Mesenteric fat pad (tissue), 1 donor: ENCODE measurements at places on chromosomes 5 and 9. TPM values are rescaled to one million over a fixed set of nuclear protein-coding genes. Genes with fewer than 3 reads are reported as not detected.

- peak; percentile 59 for DNase-seq
Measured at GRCh38 chr5:175715627-175716522, 58.0 kb downstream of the HRH2 start.

DNA sequence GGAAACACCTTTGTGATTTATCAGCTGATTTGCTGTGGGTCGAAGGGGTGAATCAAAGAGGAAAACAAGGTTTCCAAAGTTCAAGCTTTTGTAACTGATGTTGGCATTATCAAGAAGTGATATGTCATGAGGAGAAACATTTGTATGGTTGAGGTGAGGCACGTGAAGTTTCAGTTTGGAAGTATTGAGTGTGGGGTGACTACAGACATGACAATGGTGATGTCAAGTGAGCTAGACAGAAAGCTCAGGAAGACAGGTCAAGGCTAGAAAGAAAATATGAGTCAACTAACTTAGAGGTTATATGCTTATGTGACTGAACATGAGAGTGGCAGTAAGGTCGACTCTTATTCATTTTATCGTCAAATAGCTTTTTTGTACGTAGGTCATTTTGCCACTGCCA, 99.1 kb downstream of the RAB3C start:
- no peak for DNase-seq

DNA sequence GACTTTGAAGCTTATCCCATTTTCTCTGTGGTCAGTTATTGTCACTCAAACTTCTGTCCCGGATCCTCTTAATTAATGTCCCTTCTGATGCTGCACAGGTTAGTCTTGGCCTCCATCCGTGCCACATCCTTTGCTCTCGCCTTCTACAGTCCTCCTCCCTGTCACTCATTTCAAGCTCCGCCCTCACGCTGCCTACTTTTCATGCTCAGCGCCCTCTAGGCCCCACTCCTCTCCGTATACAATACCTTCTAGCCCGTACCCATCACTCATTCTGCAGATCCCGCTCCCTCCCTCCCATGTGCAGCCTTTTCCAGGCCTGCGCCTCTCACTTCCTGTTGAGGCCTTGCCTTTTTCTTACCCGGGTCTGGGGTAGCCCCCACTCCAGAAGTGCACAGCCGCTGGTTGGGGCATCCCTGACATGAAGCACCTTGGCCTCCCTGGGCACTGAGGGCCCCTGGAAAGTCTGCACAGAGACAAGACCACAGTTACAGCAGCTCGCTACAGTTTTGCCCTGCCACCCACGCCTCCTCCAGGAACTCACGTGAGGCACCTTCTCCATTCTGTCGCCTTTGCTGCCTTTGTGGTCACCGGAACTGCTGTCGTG, 88.5 kb upstream of the SLC25A48 start:
- DNase-seq: no peak

GRCh38 chr9:74598874-74599273, 101.7 kb downstream of the RORB start:
- no peak for DNase-seq

DNA sequence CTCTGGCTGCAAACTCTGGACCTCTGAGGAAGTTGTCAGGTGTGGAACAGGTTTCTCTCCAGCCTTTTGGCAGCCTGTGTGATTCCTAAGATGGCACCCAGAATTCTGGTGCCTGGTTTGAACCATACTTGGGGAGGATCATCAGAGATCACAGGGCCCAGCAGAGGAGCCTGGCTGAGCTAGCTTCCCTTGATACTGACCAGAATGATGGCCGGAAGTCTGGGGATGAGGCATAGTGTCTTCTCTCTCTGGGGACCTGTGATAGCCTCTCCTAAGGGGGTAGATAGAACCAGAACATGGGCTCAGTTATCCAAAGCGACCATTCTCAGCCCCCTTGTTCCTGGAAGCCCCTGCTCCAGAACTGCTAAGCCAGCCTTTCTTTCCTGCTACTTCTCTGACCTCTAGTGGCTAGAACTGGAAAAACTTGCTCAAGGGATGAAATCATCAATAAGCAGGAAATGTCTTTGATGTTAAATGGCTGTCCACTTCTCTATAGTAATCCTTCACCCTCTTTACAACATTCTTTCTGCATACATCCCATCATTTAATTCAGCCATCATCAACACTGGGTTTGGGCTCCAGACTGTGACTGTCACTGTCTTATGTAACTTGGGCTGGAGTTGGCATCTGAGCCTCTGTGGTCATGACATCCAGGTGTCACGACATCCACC, 55.1 kb downstream of the C9orf152 start:
- DNase-seq: no peak

The ANKRD55 gene
- total RNA-seq: not detected

DNA sequence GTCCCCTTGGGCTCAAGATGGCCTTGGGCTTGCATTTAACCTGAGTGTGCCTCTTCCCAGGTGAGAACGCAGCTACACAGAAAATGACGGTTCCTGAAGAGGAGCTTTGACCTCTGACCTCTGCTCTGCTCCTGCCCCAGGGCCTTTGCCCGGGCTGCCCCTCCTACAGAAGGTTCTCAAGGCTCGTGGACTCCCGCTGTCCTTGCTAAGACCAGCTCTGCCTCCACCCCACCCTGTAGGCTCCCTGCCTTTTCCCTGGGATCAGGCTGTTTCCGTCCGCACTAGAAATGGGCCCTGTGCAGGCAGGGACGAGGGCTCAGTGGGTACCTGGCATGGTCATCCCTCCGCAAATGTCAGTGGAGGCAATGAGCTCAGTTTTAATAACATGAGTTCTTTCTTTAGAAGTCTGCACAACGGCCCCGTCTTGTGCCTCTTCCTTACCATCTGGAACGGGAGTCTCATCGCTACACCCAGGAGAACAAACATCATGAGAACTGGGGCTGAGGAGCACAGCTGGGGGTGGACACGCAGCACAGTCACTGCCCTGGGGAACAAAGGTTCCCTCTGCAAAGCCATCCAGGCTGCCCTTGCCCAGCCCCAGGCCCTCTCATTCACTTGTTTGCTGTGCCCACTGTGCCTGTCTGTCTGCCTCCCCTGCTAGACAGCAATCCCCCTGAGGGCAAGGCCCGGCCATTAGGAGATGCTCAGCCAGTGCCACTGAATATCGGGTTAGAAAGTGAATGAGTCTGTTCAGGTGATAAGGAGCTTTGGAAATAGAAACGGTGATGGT, 26.7 kb upstream of the LPCAT1 start:
- DNase-seq: peak; percentile 77

The EGFLAM gene
- total RNA-seq: 132 TPM

The ABL1 gene
- 92.4 TPM for total RNA-seq

DNA sequence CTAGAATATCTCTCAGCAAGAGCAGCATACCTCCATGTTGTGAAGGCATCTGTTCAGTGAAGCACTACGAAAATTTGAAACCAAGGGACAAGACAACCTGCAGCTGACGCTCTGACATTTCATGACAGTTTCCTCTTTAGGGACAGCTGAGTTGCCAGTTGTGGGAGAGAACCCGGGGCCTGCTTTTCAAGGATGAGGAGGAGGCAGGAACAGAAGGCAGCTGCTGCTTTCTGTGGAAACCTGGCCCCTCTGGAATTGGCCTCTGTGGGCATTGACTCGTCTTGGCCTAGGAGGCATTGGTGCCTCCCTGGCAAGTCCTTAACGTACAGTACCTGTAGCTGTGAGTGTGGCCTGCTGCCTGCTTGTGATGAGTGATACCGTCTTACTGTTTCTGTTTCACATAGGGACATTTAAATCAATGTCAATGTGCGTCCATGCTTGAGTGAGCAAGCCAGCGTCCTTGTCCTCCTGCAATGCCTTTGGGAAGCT, 21.6 kb downstream of the SLC46A2 start:
- no peak for DNase-seq

The PDE6A gene
- total RNA-seq: not detected

DNA sequence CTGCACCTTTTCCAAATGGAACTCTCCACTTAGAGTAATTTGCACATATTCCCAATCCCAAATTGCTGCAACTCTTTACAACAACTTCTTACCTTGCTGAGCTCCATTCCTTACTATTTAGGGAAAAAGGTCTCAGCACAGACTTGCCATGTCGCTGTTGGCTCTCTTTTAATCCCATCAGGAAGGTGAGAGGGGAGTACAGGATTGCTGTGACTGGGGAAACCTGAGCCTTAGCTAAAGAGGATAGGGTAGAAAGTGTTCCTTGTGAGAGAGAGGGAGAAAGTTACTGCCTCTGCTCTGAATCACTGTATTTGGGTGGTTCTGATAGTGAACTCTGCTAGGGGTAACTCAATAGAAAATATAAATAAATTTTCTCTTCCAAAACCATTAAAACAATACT, 43.7 kb upstream of the GABRA1 start:
- no peak for DNase-seq

DNA sequence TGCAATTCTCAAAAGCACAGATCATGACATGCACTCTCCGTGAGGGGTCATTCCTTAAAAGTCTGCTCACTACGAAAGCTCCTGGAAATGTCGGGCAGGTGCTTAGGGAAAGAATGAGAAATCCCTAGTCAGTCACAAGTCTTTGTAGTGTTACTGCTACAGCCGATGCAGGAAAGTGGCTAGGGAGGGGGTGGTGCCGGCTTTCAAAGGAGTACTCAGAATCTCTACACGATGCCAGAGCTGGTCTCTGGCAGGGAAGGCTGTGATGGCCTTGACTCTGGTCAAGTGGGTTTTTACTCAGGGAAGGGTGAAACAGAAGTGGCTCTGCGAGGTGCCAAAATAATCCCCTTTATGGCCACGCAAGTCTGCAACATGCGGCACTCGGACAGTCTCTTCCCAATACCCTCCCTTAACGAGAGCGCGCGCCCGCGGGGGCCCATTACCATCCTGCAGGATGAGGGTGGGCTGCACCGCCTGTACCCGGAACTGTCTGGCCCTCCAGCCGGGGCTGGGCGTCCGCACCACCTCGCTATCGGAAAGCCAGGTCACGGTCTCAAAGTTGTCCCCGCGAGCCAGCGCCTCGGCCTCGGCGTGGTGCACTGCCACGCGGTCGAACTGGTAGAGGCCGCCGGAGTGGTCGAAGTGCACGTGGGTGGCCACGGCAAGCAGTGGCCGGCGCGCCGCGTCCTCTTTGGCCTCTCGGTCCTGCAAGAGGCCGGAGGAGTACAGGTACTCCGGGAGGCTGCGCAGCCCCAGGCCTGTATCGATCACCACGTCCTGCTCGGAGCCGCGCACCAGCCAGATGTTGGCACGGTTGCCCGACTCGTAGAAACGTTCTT, 956 bp downstream of the MBLAC2 start:
- no peak for DNase-seq

GRCh38 chr9:108383796-108384195, 472.0 kb downstream of the ACTL7B start:
- no peak for DNase-seq

DNA sequence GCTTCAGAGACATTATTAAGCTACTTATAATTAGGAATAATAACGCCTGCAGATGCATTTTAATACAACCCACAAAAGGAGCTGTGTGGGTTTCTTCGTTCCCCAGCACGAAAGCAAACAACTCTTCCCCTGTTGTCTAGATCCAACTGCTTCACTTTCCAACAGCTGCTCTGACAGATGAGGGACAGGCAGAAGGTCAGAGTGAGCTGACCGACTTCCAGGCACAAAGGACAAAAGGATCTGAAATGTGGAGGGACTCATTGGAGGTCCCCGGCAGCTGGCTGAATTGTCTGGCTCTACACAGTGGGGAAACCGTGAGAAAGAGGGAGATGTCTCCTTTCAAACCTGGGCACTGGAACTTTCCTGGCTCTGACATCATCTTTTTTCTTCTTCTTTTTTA, 79.1 kb upstream of the ALDH1B1 start:
- DNase-seq: no peak

The FOXD4L6 gene
- not detected for total RNA-seq

GRCh38 chr9:14957109-14957508, 46.9 kb upstream of the FREM1 start:
- DNase-seq: no peak

DNA sequence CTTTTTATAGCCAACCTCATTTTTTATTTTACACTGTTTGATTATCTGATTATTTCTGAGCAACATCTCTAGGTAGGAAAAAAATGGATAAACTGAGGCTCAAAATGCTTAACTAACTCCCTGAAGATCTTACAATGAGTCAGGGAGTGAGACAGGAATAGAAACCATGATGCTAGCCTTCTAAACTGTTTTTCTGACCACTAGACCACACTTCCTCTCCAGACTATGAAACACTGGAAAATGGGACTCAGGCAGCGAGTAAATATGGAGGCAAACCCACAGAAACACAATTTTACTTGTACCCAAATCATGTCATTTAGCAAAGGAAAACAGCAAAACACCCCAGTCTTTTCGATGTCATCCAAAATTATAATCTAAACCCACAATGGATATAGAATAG, 129.9 kb upstream of the ANKH start:
- DNase-seq: no peak

DNA sequence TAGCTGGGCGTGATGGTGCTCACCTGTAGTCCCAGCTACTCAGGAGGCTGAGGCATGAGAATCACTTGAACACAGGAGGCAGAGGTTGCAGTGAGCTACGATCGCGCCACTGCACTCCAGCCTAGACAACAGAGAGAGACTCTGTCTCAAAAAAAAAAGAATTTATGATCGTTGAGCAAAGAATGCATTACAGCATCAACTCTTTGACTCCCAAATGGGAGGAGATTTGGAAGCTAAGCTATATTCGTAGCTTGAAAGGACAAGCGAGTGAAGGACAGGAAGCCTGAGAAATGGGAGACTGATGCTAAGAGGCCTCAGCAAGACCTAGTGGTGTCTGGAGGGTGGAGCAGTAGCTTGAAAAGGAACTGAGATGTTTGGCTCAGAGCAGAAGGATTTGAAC, 10.3 kb upstream of the CCIN start:
- no peak for DNase-seq

The ANKRD33B gene
- total RNA-seq: 5.7 TPM

- DNase-seq: no peak
Measured at GRCh38 chr5:9071074-9071473, 474.8 kb downstream of the SEMA5A start.

- DNase-seq: peak; percentile 30
Measured at GRCh38 chr9:92636627-92637026, 33.3 kb downstream of the IPPK start.

The ACOT12 gene
- not detected for total RNA-seq

The MAMDC4 gene
- total RNA-seq: 1.6 TPM

DNA sequence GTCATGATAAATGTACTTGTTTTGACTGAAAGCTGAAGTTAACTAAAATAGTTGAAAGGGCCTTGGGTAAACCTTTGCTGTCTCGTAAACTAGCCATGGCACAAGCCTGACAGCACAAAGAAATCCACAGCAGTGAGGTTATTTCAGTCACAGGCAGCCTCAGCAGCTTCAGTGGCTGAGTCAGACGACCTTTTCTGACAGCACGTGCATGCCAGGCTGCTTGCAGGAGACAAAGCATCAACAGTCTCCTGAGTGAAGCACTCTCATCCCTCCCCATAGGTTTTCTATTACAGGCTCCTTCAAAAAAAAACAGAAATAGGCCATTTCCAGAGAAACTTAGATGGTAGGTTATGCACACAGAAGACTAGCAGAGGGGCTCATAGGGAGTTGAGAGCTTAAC, 34.6 kb downstream of the OXCT1 start:
- DNase-seq: no peak

- peak; percentile 78 for DNase-seq
Measured at GRCh38 chr5:1734271-1734907, 65.2 kb downstream of the MRPL36 start.
